ENCODE measurements at places on chromosomes 5 and 9. TPM values are rescaled to one million over a fixed set of nuclear protein-coding genes. Genes with fewer than 3 reads are reported as not detected.

Gene NSG2
- not detected for polyA plus RNA-seq

Gene PFDN1
- 94.4 TPM for polyA plus RNA-seq

Gene MARVELD2
- polyA plus RNA-seq: 0.43 TPM

Gene ZNF454
- polyA plus RNA-seq: 3.1 TPM

Gene PLK2
- polyA plus RNA-seq: 84.2 TPM

Gene ADGRV1
- 1.1 TPM for polyA plus RNA-seq

Gene SPINK13
- 0.39 TPM for polyA plus RNA-seq

Gene GM2A
- polyA plus RNA-seq: 16.2 TPM
